Right lung (tissue), 10 donors: ENCODE measurements at places on chromosomes 5 and 9.

- DNase-seq = no peak
These were observed 207.9 kb upstream of the EFNA5 start for GRCh38 chr5:107878661-107879060.

DNA sequence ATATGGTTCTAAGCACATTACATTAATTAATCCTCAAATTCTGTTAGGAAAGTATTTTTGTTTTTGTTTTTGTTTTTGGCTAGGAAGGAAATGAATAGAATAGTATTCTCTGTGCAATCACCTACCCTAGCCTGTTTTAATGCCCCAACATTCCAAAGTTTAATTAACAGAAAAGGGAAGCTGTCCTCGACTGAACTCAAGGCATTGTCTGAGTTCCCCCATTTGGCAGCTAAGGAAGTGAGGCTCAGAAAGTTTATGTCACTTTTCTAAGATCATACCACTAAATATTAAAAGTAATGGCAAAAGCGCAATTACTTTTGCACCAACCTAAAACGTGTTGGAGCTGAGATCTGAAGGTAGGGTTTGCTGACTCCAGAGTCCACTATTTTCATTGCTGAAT lies 59.8 kb downstream of the FGF1 start:
- DNase-seq = no peak

GRCh38 chr9:21685502-21685901 lies 116.9 kb upstream of the MTAP start:
- DNase-seq = no peak

- no peak for DNase-seq
These were observed 200.1 kb downstream of the PAX5 start for GRCh38 chr9:36833954-36834353.

- no peak for DNase-seq
These were observed 103.2 kb downstream of the PDE4D start for GRCh38 chr5:59790376-59790775.

- DNase-seq = no peak
These were observed 25.9 kb downstream of the BARX1 start for GRCh38 chr9:93929231-93929630.

- DNase-seq = no peak
These were observed 176.4 kb upstream of the ANKRD55 start for GRCh38 chr5:56409331-56410190.

- DNase-seq = no peak
These were observed 41.6 kb downstream of the ERGIC1 start for GRCh38 chr5:172875505-172876279.

- no peak for DNase-seq
These were observed 379.9 kb upstream of the DMAC1 start for GRCh38 chr9:8179381-8180053.

DNA sequence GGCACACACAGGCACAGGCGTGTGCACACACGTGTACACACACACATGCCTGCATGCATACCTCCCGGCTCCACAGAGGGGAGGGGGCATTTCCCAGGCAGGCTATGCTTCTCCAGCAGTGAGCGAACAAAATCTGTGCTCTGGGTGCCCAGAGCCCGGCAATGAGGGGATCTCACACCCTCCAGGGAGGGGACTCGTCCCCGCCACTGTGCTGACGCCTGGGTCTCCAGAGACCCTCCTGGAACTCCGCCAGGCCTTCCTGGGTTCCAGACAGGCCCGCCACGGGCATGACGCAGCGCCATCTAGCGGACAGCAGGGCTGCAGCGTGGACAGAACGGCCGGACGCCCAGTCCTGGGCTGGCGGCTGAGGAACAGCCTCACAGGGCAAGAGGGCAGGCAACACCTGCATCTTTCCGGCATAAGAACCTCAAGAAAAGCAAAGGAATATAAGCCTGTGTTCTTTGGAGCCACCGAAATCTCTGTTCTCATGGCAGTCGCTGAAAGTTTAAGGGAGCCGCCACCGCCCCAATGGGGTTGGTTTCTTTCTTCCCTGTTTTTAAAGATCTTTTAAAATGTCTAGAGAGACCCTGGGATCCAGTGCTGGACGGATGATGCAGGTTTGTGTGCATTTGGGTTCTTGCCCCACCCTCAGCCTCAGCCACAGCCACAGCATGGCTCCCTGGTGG lies 135.6 kb upstream of the PPP1R26 start:
- DNase-seq = peak; percentile 31

DNA sequence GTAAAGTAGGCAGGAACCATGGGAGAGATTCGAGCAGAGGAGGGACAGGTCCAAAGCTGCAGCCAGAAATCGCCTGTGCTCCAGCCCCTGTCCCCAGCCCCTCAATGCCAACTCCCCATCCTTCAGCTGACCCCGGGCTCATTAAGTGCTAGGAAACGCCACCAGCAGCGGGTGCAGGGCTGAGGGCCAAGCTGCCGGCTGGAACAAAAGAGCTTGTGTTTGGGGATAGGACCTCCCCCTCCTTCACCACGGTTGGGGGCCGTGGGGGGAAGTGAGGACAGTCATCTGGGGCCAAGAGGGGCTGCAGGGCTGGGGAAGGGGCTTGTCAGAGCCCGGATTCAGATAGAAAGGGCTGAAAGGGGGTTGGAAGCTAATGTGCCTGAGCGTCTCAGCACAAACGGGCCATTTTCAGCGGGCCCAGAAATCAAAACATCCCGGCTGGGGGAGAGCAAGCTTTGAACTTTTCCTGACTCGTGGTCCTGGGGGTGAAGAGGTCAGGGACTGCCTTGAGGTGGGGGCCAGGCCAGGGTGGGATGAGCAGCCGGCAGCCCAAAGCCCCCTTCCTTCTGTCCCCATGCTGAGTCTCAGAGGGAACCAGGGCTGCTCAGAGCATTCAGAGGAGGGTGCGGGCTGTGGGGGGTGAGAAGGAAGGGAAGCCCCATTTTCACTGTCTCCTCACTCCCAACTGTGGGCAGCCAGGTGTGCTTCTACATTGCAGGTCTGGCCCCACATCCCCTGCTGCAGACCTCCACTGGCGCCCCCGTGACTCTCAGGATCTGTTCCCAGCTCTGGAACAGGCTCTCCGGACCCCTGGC lies 69.4 kb upstream of the DAB2IP start:
- DNase-seq = no peak

GRCh38 chr5:96726802-96727201 lies 64.6 kb downstream of the CAST start:
- DNase-seq = no peak

DNA sequence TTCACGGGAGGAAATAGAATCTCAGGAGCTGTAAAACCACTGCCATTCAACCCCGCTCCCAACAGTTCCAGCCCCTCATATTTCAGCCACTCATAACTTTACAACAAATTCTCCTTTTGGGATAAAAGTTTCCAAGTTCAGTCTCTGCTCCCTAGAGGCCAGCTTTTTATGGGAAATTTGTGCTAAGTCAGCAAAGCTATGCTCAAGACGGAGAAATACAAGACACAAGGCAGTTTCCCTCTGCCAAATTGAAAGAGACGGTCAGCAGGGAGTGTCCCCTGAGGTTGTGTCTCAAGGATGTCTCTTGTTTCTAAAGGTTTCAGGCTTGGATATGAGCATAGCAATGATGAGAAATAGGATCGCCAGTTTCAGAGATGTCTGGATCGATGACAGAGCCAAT lies 608.6 kb downstream of the CCDC171 start:
- no peak for DNase-seq

DNA sequence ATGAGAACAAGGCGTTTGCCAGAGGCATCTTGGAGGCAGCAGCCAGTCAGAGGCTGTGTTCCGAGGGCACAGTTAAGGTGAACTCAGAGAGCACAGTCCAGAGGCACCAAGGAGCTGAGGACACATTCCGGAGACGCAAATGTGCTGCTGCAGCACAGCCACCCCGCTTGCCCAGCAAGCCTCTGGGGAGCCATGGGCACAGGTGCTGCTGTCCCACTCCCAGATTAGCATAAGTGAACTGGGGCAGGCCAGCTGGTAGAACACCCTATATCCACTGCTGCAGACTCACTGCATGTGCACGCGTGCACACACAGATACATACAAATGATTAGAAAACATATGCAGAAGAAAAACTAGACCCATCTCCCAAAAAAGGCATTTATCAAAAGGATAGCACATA lies 164.5 kb downstream of the EBF1 start:
- DNase-seq = no peak

- no peak for DNase-seq
These were observed 4.2 kb upstream of the CA9 start for GRCh38 chr9:35669331-35670145.
